ENCODE measurements at places on chromosomes 11 and 22. TPM values are rescaled to one million over a fixed set of nuclear protein-coding genes. Genes with fewer than 3 reads are reported as not detected.

Gene TESMIN
- 0.15 TPM for polyA plus RNA-seq

DNA sequence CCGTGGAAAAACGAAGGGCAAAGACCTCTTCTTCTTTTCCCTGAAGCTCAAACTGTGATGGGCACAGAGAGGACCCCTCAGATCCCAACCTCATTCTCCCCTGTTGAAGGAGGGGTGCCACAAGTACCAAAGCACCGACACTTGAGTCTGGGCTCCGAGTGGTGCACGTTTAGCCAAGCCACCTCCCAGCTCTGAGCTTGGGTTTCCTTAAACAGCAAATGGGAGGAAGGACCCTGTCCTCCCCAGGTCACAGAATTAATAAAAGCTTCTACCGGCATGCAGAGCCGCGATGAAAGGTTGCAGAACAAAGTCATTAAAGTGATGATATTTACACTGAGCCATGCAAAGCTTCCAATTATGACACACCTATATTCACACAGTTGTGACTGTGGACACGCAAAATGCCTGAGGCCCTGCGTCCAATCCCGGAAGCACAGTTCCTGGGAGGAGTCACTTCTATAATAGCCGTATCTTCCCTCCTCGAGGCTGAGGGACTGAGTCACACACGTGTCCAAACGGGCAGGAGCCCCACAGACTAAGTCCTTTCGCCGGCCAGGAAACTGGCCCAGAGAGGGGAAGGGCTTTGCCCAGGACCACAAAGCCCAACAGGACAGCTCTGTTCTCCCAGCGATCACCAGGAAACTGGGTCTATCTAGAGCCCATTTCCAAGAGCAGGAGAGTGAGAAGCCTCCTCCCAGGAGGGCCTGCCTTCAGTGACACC, 922 bp upstream of the CSNK1E start:
- peak; percentile 82 for DNase-seq

DNA sequence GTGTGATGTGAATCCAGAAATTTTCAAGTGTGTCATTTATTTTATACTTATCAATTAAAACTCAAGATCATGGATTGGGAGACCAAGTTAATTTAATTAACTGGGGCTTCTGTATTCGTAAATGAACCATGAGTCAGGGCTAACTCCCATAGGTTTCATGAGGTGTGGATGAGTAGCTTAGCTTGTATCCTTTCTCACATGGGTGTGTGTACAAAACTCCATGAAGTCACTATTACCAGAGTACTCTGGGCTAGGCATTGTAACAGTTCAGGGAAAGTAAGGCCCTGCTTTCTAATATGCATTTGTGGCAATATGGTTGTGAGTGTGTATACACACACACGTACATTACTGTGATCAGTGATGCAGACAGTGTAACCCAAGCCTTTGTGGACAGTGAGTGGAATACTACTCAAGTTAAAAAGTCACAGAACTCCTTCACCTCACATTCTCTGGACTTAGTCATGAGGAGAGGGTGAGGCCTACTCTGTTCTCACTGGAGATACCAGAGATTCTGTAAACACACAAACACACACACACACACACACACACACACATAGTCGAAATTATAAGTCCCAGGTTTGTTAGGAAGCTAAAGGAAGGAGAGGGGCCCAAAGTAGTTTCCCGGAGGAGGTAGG, 3.5 kb downstream of the CNTF start:
- DNase-seq: no peak

DNA sequence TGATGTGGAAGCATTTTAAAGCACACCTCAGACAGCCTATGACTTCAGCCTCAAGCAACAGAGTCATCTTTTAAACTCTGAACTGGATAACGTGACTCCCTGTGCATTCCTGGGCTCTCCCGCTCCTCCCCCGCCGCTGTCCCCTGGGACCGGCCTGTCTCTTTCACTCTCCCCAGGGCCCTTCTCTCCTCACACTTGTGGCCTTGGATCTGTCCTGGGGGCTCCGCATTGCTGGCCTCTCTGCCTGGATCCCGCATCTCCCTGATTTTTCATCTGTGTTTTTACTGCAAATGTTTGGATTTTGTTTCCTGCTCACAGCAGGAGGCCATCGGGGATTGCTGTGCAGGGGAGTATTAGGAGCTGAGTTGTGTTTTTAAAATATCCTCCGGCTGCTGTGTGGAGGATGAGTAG, 15.4 kb downstream of the C11orf24 start:
- DNase-seq: no peak

Gene JAML
- 1.4 TPM for polyA plus RNA-seq

Gene CTSF
- 23.3 TPM for polyA plus RNA-seq

Gene UBTFL1
- polyA plus RNA-seq: not detected
